ENCODE measurements at places on chromosomes 7 and 10.

- no peak for DNase-seq
Observed at GRCh38 chr7:100679927-100680575, 6.5 kb downstream of the GNB2 start.

DNA sequence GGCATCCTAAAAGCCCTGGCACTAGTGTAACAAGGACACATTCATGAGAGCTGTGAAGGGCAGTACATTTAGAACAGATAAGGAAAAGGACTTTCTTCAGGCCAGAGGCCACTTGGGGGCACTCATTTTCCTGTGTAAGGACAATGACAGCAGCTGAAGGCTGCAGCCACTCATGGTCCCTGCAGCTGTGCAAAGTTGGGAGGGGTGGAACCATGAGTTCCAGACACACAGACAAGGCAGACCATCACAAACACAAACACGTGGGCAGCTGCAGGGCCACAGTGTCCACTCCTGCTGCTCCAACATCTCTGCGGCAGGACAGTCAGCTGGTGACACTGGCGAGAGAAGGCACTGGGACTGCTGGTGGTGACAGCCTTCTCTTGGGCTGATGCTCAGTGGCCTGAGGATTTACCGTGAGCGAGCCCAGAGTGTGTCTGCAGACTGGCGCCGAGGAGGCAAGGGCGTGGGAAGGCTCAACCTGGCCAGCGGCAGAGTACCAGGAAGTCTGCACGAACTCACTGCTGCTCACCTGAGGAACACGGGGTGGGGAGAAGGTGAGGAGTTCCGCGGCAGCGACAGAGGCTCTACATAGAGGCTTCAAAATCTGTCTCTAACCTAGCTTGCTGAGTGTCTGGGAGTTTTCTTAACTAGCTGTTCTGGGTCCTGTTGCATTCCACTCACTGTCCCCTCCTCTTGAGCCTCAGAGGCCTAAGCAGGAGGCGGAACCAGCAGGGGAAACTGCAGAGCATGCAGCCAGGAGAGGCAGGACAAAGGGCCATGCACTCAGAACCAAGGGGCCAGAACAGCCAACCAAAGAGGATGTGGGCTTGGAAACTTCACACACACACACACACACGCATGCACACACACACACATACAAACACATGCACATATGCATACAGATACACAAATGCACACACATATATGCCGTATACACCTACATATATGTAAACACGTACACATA is 76.5 kb upstream of the DDC start:
- no peak for DNase-seq

DNA sequence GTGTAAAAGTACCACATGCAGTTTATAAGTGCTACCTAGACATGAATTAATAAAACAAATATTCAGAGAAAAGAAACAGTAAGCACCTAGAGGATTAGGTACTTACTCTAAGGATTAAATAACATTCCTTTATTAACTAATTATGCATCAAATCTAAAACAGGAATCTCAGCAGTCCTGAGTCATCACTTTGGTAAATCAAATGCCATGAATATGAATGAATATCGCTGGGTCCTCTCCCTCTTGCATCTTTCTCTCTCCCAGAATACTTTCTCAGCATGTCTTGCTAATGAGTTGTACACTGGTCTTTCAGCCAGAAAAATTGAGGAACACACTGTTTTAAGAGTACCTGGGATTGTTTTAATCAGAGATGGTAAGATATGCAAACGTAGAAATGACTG is 225.5 kb upstream of the NFE2L3 start:
- DNase-seq = no peak

DNA sequence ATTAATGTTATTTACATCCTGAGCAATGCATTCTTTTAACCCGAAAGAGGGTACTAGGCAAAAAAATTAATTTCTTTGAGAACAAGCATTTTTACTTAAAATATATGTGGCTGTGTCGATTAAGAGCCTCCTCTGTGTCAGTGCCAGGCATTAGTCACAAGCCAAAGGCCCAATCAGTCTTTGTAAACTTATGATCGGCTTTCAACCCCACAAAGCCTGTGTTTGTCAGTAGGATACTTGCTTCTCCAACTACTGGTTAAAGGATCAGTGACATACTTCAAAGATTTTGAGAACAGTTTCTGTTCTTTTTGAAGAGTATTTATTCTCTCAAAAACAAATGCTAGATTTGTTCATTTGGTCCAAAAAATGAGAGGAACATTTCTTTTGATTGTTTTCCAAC is 159.3 kb downstream of the NRCAM start:
- no peak for DNase-seq

DNA sequence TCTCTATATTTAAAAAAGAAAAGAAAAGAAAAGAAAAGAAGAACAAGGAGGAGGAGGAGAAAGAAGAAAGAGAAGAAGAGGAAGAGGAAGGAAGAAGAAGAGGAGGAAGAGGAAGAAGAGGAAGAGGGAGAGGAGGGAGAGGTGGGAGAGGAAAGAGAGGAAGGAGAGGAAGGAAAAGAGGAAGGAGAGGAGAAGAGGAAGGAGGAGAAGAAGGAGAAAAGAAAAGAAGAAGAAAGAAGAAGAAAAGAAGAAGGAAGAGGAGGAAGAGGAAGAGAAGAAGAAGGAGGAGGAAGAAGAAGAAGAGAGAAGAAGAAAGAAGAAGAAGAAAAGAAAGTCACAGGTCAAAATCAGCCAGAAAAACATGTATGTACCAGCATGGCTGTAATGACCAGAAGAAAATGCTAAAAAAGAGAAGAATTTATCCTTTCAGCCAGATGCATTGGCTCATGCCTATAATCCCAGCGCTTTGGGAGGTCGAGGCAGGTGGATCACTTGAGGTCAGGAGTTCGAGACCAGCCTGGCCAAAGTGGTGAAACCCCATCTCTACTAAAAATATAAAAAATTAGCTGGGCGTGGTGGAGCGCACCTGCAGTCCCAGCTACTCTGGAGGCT is 5.3 kb upstream of the POR start:
- no peak for DNase-seq

DNA sequence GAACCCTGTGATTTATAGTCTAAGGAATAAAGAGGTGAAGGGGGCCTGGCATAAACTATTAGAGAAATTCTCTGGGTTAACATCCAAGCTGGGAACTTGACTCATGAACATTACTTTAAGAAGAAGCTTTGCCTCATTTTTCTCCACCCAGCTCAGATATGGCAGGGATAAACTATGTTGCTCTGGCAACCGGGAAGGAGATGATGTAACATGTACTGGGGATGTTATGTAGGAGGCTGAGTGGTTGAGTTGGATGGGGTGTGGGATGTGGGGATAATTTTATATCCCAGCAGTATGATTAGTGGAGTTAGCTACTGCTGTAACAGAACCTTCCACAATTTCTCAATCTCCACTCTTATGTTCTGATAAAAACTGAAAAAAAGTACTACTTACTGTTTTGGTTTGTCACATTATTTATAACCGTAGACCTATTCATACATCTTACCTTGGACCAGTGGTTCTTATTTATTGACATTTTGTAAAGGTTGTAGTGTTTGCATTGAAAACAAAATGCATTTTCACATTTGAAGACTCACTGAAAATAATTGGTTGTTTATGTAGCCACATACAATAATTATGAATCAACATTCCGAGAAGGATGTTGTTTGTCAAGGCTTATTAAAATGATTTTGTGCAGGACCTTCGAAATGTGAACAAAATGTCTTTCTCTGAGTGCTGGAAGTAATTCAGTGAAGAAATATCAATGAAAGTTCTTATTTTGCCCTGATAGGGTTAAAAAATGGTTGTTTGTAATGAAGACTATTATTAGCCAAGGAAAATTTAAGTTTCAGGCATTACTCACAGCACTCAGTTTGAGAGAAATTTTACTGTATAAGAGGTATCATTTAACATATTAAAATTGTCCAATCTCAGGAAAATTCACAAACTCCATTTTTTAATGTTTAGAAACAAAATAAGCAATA is 1.3 kb downstream of the OR2F2 start:
- DNase-seq = no peak

- DNase-seq = no peak
Observed at GRCh38 chr7:137492889-137493288, 149.4 kb upstream of the PTN start.

DNA sequence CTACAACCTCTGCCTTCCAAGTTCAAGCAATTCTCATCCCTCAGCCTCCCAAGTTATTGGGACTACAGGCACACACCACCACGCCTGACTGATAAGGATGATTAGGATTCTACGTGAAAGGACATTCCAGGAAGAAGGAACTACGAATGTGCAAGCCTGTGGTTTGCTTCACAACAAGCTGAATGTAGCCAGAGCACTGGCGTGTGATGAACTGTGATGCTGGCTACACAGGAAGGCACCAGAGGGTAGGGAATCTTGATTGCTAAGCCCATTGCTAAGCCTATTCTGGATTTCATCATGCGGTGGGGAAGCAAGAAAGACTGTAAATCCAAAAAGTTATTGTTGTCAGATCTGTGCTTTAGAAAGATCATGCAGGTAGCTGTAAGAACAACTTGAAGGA is 72.3 kb upstream of the SRRM3 start:
- DNase-seq = no peak

DNA sequence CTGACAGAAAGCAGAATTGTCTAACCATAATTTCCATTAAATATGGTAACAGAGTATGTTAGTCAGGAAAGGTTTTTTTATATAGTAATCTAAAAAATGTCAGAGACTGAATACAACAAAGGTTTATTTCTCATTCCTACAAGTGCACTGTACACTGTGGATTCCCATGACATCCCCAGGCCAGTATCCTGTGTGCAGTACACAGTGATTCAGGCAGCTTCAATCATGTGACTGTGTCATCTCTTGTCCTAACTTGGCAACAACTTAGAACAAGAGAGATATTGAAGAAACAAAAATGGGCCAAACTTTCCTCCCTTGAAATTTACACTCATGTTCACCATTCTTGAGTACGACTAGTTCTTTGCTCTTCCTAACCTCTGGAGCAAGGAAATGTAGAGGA is 189.8 kb upstream of the SEMA3A start:
- DNase-seq = no peak

GRCh38 chr10:105025092-105025491 is 384.0 kb downstream of the SORCS3 start:
- no peak for DNase-seq

GRCh38 chr7:4109481-4110110 is 572.5 kb upstream of the FOXK1 start:
- DNase-seq = no peak

DNA sequence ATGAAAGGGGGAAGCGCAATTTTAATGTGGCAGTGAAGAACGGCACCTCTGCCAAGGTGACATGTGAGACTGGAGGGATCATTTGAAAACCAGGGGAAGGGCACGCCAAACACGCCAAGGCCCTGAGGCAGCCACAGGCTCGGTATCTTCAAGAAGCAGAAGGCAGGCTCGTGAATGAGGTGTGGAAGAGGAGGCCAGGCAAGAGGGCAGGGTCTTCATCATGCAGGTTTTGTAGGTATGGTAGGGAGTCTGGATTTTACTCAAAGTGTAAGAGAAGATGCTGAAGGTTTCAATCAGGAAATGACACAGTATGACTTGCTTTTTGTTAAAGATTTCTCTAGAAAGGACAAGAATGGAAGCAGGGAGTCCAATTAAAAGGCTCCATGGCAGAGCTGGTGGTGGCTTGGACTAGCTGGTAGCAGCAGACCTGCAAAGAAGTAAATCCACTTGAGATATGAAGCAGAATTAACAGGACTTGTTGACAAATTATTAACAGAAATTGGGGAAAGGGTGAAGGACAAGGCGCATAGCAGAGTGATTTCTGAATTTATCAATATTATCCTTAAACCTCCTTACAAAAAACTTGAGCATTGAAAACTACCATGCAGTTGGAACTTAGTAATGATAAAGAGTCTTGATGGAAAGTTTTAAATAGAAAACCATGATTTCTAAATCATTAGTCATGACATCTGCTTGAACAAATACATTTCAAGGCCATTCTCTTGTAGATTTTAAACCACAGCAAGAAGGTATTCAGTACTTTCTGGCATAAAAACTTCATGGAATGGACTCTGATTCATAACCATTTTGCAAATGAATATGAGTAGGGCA is 70.4 kb downstream of the COA1 start:
- DNase-seq = no peak

- no peak for DNase-seq
Observed at GRCh38 chr10:12799714-12800113, 201.8 kb downstream of the CCDC3 start.

GRCh38 chr7:115561335-115562110 is 469.0 kb downstream of the TFEC start:
- no peak for DNase-seq

GRCh38 chr10:125557311-125557710 is 125.7 kb downstream of the TEX36 start:
- no peak for DNase-seq

- no peak for DNase-seq
Observed at GRCh38 chr10:5540080-5540479, 15.3 kb downstream of the CALML3 start.
